ENCODE measurements at places on chromosomes 1 and 21. TPM values are rescaled to one million over a fixed set of nuclear protein-coding genes. Genes with fewer than 3 reads are reported as not detected.

- DNase-seq = no peak
Measured at GRCh38 chr1:110084227-110085078, 14.0 kb upstream of the ALX3 start.

- no peak for DNase-seq
Measured at GRCh38 chr1:214550857-214551435, 456 bp downstream of the PTPN14 start.

- DNase-seq = no peak
Measured at GRCh38 chr1:116686723-116687352, 19.3 kb upstream of the IGSF3 start.

GRCh38 chr1:17893891-17894631 is 138.9 kb downstream of the ACTL8 start:
- DNase-seq = no peak

- no peak for DNase-seq
Measured at GRCh38 chr1:25562101-25562927, 18.9 kb downstream of the LDLRAP1 start.

DNA sequence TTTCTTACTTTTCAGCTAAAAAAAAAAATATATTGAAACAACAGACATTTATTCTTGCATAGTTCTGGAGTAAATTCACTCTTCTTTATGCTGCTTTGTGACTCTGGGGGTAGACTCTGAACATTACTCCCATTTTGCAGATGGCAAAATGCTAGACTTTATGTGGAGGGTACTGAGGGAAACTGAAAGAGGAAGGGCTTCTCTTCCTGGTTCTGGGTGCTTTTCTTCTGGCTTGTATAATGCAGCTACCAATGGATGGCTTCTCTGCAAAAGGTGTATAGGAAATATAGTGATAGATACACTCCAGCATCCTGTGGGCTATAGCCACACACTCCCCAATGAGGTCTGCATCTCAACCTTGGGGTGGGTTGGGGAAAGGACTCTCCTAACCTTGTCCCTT is 19.7 kb upstream of the ZBTB40 start:
- DNase-seq = no peak

DNA sequence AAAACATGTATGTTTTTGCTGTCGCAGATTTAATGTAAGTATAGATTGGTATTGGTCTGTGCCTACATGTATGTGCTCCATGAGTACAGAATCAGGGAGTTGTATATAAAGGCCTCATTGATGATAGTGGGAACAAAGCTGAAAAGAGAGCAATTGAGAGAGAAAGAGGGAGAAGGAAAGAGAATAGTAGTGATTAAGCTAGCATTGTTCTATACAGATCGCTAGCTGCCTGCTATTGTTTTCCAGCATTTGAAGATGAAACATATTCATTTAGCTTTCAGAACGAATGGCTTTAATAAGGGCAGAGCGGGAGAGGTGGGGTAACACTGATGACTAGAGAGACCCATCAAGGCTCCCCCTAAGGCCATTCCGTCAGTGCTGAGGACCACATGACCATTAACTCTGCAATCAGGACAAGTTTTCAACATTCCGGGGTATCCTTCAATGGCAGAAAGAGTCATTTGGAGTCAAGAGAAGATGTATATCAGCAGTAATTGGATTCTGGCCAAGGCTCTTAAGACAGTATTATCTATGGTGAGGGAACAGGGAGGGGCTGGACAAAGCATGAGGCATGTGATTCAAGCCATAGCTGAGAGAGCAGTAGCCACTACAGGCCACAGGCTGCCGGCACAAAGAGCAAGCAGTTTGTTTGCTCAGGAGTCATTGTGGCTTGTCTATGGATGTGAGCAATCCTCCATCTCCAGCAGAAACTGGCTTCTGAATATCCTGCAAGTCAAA is 176.5 kb downstream of the PBX1 start:
- no peak for DNase-seq

The LPAR3 gene
- total RNA-seq = 6.3 TPM

The OR13G1 gene
- total RNA-seq = not detected

The ZNF362 gene
- total RNA-seq = 17.5 TPM

The KRTAP19-3 gene
- total RNA-seq = not detected

All from Panc1 (cell line).